ENCODE measurements at places on chromosomes 6 and 20.

- DNase-seq: no peak
Measured at GRCh38 chr6:10685092-10685915, 9.1 kb downstream of the C6orf52 start.

DNA sequence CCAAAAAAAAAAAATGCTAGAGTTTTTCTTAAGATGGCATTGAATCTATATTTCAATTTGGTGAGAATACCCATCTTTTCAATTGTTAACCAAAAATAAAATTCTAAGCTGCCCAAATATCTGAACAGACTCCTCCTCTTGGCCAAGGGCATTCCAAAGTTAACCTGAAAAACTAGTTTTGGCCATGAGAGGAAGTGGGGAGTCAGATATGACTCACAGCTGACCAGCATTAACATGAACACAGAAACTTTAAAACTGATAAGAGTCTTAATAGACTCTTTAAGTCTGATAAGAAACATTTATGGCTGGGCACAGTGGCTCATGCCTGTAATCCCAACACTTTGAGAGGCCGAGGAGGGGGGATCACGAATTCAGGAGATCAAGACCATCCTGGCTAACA is 171.3 kb downstream of the FAXC start:
- DNase-seq: no peak

- DNase-seq: no peak
Measured at GRCh38 chr6:53666271-53666626, 693 bp upstream of the KLHL31 start.

GRCh38 chr20:16028923-16029322 is 544.3 kb downstream of the KIF16B start:
- DNase-seq: no peak

- no peak for DNase-seq
Measured at GRCh38 chr6:12009876-12010634, 2.1 kb upstream of the HIVEP1 start.

GRCh38 chr6:2187826-2188225 is 57.6 kb downstream of the GMDS start:
- no peak for DNase-seq
